ENCODE measurements at places on chromosomes 2 and 18.

DNA sequence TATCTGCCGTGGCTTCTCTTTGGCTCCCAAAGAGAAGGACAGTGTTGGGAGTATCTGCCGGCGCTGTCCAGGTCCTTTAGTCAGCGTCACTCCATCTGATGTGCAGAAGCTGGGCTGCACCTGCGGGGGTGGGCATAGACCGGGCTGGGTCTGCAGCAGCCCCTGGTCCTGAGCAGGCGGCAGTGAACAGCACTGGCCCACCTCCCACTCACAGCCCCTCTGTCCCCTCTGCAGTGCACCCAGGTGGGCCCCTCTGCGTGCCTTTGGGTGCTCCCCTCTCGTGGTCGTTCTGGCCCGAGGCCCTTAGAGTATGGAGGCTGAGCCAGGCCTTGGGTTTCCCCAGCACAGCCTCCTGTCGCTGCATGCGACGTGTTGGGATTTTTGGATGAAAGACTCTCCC is 95.7 kb downstream of the USP40 start:
- DNase-seq: no peak

DNA sequence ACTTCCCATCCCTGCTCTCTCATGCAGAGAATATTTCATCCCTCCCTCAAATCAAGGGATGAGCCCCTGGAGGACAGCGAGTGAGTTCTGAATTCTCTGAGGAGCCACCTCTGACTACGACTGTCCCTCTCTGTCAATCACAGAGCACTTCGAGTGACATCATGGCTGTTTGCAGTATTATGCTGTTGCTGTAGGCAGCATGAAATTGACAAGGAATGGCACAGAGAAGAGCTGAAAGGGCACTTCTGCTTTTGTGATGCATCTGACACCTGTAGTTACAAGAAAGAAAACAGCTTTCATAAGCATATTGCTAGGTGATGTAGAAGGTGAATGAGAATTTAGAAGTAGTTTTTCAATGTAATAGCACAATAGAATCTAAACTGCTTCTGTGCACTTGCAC is 166.9 kb downstream of the ARHGAP15 start:
- no peak for DNase-seq

DNA sequence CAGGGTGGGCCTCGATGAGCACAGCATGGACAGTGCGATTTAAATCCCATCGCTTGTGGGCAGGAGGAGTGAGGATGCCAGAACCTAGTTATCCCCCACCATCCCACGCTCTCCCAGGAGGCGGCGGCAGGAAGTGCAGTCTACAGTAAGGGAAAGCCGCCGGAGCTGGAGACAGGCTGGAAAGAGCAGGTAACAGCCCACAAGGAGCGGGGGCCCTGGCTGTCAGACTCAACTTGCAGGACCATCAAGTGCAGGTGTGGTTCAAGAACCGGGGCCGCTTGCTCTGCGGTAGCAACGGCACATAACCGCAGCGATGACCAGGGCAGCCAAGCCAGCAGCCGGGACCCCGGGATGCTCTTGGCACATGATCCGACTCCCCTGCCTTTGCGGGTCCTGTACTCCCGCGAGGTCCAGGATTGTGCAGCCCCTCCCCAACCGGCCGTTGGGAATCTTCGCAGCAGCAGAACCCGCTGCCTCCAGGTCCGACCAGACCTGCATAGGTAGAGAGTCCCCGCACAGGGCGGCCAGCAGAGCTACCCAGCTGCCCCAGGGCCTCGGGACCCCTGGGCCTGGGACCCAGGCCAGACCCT is 82.1 kb downstream of the BIN1 start:
- DNase-seq: no peak

DNA sequence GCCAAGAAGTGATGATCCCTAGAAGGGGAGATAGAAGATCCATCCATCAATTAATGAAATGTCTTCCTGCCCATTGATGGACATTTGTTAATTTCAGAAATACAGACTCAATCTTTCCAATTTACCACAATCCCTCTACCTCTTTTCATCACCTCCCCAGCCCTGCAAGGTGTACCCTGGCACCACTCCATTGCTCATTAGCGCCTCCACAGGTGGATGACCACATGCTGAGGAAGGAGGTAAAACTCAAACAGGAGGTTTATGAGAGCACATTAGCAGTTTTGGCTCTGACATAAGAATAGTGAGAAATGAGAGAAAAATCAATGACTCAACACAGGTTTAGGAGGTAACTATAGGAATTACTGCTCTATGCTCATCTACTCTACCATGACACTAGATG is 208.0 kb downstream of the C1D start:
- no peak for DNase-seq

GRCh38 chr2:162327134-162327769 is 8.8 kb upstream of the IFIH1 start:
- DNase-seq: no peak

DNA sequence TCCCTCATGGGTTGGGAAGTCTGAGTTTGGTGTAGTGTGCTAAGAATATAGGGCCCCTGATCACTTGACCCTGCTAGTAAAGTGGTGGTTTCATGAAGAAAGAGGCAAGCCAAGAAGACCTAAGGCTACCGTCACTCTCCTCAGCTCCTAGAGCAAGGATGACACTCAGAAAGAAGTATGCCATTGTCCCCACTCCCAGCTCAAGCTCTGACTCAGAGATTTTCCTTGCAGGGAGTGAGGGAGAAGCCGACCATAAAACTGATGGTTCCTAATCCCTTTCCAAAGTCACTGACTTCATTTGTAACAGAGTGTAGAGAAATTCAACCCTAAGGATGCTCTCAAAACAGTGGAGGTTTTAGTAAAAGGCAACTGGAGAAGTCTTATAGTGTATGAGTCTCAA is 80.9 kb downstream of the ICA1L start:
- DNase-seq: no peak

GRCh38 chr2:174023591-174024523 is 58.7 kb upstream of the SP3 start:
- DNase-seq: peak; percentile 31

DNA sequence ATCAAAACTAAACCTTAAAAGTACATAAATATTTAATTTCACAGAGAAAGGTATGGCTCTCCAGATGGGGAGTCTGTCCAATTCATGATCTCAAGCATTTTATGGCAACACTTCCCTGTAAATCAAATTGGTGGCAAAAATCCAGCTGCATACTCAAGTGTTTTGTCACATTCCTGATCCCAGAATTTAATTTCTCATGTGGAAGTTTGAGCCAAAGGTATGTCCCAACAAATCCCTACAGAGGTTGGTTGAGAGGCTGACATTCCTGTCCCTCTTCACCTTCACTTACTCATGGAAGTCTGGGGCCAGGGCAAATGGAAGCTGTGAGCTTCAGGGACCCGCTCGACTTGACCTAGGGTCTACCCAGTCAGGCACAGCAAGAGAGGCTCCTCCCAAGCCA is 17.7 kb downstream of the KLF7 start:
- DNase-seq: no peak

DNA sequence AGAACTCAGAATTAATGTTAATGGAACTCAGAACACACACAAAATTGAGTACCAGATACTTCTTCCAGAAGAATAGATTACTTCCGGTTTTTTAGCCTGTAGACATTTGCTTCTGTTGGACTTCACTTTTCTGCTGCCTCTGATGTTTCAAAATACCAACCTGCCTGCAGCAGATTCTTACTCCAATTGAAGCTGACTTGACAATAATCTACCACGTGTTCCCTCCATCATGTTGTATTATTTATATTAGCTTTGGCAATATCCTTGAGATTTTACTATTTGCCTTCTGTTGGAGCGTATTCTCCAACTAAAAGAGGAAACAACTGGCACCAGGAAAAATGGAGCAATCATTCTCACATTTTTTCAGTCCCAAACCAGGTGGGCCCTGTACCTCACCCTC is 3.1 kb upstream of the GORASP2 start:
- no peak for DNase-seq

DNA sequence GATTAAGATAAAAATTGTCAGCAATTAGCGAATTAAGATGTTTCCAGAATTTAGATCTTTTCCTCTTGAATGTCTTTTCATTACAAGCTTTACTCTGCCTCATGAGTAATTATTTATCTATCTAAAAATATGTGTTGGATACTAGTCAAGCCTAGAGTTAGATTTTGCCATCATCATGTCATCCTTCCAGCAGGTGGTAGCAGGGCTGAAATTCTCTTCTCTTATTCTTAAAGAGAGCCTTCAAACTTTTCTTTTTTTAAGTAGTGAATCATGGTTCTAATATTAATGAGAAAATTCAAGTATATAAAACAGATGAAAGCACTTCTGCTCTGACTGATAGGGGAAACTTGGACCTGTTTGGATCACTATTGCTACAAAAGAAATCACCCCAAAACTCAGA is 240.7 kb upstream of the EPAS1 start:
- no peak for DNase-seq

- DNase-seq: no peak
Measured at GRCh38 chr2:150644298-150645067, 157.0 kb upstream of the RND3 start.

DNA sequence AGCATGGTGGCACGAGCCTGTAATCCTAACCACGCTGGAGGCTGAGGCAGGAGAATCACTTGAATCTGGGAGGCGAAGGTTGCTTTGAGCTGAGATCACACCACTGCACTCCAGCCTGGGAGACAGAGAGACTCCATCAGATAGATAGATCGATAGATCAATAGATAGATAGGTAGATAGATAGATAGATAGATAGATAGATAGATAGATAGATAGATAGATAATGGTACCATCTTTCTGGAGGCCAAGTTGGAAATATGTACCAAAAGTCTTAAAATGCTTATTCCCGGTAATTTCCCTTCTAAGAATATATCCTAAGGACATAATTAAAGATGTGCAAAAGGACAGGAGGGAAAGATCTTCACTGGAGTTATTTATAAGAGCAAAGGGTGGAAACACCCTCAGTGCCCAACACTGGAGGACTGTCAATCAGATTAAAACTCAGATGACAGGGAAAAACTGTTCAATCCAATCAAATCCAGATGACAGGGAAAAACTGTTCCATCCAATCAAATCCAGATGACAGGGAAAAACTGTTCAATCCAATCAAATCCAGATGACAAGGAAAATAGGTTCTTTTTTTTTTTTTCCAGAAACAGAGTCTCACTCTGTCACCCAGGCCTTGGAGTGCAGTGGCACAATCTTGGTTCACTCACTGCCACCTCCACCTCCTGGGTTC is 49.0 kb upstream of the UBE2F start:
- DNase-seq: no peak

- no peak for DNase-seq
Measured at GRCh38 chr2:45981384-45981930, 315.8 kb upstream of the EPAS1 start.

DNA sequence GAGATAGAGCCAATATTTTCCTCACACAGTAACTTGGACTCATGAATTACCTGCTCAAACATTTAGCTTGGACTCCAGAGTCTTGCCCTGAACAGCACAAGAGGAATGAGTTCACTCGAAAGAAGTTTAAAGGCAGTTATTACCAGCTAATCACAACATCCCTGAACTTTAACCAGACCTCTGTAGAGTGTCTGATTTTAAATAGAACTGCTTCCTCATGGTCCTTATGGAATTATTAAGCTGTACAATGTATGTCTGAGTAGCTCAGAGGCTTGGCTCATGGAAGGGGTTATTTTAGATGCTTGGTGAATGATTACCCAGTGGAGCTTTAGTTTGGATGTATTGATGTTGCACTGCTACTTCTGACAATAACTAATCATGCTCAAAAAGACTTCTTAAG is 183.1 kb downstream of the FMNL2 start:
- DNase-seq: no peak

DNA sequence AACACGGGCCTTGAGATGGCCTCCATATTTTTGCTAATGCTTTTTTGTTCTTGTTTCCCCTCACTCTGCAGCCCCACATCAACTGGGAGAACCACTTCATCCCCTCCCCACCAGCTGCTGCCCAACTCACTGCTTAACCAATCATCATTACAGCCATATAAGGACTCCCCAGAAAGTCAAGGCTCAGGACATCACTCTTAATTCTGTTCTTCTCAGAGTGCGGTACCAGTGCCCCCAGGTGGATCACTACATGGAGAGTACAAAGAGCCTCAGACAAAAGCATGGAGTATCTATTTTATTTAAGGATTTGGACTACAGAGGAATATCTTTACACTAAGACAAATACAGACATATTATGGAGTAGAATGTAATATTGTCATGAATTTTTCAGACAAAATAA is 340.6 kb downstream of the PAX3 start:
- no peak for DNase-seq

- DNase-seq: no peak
Measured at GRCh38 chr2:144607891-144608521, 88.1 kb upstream of the ZEB2 start.

DNA sequence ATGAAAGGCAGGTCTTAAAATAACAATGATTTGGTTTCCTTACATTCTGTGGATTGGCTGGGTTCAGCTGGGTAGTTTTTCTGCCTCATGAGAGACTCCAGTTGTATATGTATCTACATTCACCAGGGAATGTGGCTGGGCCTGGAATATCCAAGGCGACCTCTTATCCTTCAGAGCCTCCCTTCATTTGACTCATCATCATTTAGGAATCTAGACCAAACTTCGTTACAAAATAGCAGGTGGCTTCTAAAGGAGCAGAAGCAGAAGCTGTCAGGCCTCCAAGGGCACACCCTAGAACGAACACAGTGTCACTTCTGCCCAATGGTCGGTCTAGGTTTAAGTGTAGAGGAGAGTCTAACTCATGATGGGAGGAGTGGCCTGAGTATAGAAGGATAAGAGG is 204.2 kb downstream of the EN1 start:
- DNase-seq: no peak

DNA sequence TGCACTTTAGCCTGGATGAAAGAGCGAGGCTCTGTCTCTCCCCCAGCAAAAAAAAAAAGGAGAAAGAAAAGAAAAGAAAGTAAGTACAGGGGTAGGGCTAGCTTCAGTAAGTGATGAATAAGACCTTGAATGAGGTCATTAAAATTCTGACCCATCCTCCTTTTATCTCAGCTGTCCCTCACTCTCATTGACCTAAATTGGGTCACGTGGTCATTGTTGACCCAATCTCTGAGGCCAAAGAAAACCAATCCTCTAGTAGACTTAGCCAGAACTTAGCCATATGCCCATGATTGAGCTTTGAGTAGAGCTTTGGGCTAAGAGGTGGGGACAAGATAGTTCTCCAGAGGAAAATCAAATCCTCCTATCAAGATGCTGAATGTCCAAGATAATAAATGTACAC is 149.3 kb downstream of the PDE11A start:
- no peak for DNase-seq

DNA sequence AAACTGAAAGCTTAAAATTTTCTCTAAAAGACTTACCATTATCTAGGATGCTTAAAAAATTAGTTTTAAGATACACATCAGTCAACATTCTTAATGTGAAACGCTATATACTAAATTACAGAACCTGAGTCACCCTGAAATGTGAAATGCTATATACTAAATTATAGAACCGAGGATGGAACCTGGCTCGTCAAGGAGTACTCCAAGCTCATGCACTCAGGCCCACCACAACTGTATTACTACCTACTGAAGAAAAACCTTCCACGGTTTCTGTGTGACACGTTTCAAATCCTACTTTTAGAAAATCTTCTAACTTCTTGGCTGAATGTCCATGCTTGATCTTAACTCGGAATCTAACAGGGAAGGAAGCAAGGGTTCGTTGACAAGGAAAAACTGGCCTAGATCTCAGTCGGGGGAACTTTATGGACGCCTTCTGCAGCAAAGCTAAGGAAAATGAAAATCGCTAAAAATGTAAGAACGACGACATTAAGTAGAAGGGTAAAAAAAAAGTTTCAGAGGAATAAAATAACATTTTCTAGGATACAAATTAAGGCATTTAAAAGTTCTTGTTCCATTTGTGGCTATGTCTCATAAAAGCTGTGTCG is 1.4 kb downstream of the PRKD3 start:
- DNase-seq: no peak

GRCh38 chr18:13051159-13051558 is 60.0 kb downstream of the CEP192 start:
- no peak for DNase-seq

GRCh38 chr2:41711736-41712135 is 336.1 kb upstream of the PKDCC start:
- no peak for DNase-seq

Data from activated T-cell treated with anti-CD3 and anti-CD28 coated beads for 24 hours (primary cell).